ENCODE measurements at places on chromosomes 2 and 18.

DNA sequence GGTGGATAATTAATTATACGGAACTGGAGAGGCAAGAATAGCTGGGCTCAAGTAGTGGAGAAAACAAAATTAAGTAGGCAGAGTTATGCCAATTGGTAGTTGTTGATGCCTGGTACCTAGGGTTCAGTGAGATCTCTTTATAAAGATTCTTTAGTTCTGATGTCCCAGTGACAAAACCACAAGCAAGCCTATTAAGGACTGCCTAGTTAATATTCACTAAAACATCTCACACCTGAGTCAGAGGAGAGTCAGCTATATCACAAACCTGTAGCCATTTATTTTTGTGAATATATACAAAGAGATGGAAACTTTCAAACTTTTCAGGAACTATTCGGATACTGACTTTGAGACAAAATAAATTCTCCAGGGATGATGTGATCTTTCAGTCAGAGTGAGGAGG, 213.9 kb upstream of the CYP26B1 start:
- no peak for DNase-seq

- DNase-seq = no peak
These were observed 94.7 kb upstream of the SLC8A1 start for GRCh38 chr2:40546439-40547191.

DNA sequence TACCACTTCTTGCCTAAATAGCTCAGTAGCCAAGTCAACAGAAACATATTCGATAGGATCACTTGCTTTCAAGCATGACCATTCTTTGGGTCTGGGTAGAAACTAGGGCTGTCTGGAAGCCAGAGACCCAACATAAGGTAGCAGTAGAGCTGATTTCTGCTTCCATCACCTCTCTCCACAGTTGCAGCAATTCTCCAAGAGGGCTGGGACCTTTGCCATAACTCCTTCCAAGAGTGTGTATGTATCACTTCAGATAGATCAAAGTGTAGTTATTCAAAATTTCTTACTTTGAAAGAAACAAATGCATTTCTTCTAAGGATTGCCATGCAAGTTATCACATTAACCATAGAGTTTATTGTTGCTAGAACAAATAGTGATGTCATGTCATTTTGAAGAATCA, 172.0 kb upstream of the GALNT5 start:
- no peak for DNase-seq

DNA sequence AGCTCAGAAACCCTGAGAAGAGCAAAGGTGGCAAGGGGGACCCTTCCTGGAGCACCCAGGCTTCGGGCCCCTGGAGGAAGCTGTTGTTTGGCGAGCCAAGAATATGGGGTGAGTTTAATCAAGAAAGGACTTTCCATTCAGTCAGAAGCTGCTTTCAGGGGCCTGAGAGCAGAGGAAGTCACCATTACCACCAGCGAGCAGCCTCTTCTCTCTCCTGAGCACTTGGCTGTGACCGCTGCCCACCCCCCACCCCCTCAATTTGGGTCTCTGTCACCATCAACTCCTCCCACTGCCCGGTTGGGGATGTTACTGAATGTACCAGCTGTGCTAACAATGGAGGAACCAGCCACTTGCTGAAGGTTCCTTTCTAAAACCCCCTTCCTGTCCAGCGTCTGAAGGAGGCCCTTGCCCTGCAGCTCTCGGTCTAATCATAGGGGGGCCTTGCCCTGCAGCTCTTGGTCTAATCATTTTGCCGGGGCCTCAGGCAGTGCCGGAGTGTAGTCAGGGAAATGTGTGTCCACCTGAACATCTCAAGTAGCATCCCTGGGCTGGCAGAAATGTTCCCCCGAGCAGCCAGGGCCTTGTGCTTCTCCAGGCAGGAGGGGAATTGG, 943 bp downstream of the INPP5D start:
- no peak for DNase-seq

- no peak for DNase-seq
These were observed 2.3 kb downstream of the VAPA start for GRCh38 chr18:9916077-9916639.
